ENCODE measurements at places on chromosomes 2 and 18. TPM values are rescaled to one million over a fixed set of nuclear protein-coding genes. Genes with fewer than 3 reads are reported as not detected.

The AMER3 gene
- total RNA-seq: 0.16 TPM

The SERPINB4 gene
- total RNA-seq: not detected

The MYO5B gene
- 52.7 TPM for total RNA-seq

DNA sequence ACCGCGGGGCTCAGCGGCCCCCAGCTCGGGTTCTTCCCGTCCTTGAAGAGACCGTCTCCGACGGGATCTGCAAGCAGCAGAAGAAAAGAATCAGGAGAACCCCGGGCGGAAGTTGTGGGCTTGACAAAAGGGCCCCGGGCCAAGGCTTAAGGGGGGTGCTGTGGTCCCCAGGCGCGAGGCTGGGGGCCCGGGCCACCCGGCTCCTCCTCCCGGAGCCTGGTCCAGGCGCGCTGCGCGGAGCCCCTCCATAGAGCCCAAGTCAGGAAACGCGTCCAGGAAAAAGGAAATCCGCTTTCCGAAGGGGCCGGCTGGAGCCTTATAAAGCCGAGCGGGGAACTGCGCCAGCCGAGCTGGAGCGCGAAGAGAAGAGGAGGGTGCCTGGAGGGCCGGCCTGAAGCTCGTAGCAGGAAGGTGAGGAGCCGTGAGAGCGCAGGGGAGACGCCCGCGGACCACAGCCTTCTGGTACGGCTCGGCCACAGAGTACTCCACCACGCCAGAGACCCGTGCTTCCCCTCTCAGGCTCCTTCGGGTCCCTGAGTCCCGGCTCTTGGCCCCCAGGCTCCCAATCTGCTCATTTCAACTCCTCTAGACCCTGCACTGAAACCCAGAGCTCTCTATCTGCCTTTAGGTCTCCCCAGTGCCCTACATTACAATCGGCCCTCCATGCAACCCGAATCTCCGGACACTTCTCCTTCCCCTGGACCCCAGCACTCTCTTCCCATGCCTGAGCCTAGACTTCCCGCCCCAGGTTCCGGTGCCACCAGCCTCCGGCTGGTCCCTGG is 554 bp downstream of the FEV start:
- DNase-seq: no peak

DNA sequence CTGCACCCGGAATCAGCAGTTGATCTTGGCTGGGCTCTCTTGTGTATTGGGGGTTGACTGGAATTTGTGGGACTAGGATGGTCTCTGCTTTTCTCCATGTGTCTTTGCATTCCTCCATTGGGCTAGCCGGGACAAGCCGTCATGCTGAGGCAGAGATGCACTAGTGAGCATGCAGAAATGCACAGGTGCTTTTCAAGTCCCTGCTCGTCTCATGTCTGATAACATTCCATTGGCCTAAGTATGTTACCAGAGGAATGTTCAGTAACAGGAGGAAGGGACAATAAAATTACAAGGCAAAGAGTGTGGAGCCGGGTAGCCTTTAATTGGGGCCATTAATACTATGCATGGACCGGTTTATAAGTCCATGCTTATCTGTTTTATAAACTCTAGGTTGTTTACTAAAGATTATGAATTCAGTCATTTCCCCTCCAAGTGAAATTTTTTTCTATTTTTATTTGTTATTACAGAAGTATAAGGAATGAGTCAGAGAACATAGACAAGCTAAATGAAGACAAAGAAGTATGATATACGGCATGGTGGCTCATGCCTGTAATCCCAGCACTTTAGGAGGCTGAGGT is 24.4 kb upstream of the AAK1 start:
- no peak for DNase-seq

The CROCC2 gene
- total RNA-seq: not detected

DNA sequence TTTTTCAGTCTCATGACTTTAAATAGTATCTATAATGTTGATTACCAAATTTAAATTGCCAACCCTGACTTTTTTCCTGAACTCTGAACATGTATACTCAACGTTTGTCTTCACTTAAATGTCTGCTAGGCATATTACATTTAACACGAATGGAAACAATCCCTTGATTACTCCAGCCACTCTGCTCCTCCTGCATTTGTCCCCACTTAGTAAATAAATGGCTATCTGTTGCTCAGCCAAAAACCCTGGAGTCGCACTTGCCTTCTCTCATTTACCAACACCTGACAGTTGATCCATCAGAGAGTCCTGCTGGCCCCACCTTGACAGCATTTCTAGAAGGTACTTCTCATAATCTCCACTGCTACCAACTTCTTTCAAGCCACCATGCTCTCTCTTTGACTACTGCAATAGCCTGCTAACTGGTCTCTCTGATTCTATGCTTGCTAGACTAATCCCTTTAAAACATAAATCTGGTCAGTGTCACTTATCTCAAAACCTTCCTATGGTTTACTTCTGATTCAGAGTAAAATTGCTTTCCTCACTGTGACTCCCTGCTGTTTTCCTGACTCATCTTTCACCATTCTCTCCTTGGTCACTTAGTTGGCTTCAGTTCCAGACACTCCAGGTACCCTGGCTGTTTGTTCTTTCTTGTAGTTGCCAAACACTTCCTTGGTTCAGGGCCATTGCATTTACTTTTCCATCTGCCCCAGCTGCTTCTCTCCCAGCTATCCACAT is 31.9 kb downstream of the SPAG16 start:
- DNase-seq: no peak

The SEMA4C gene
- 83.8 TPM for total RNA-seq

The TGFA gene
- total RNA-seq: 33.5 TPM

DNA sequence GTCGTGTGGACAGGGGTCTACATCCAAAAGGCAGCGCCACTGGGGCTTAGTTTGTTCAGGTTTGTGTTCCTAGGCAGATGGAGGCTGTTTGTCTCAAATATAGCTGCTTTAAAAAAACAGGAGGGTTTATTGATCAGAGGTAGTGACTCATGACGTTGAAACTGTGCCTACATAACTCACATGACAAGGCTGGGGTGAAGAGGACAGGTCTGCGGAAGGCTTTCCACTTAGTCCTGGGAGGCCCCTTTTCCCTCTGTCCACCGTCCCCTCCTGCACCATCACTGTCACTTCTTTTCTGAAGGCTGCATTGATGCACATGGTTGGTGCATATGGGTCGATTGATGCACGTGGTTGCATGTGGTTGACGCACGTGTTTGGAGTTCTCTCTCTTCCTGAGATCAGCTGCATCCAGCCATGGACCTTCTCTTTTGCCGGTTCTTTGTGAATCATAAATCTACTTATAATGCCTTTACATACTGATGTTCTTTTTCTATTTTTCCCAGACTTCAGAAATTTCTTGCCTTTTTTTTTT is 10.9 kb downstream of the SH3RF3 start:
- no peak for DNase-seq

DNA sequence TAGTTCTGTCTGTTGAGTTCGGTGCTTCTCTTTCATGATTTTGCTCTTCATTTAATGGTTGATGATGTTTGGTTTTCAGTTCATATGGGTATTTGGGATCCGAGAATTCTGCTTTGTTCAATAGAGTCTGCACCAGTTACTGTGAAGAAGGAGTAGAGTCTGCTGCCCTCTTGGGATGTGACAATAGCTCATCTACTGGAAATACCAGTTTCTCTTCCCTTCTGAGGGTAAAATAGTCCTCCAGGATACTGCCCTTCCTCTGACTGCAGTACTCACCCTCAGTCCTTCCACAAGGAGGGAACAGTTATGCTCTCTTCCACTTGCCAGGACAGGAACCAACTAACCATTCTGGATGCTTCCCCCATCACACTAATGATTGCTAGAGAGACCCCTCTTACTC is 12.5 kb upstream of the TNFAIP6 start:
- no peak for DNase-seq
